Activated CD4-positive, alpha-beta T cell treated with anti-CD3 and anti-CD28 coated beads, Interleukin-2, amount 10 ng/mL, durations not matched to agents 24 days and 14 days (primary cell): ENCODE measurements at places on chromosomes 6 and 20. TPM values are rescaled to one million over a fixed set of nuclear protein-coding genes. Genes with fewer than 3 reads are reported as not detected.

- no peak overlapping the region for H3K27ac ChIP-seq
- peak overlapping the region; percentile 75 for H3K4me3 ChIP-seq
Measured at GRCh38 chr6:133837801-133838349, 51.0 kb upstream of the TCF21 start.

Gene SLC22A1
- 2.2 and 3.1 TPM in 2 replicates for total RNA-seq

- no peaks in the 10 kb centered on the region for H3K27me3 ChIP-seq
- no peaks in the 10 kb centered on the region for H3K36me3 ChIP-seq
- H3K27ac ChIP-seq, result no peak overlapping the region
- no peak overlapping the region for H3K4me3 ChIP-seq
Measured at GRCh38 chr6:72476646-72477045, 145.2 kb upstream of the KCNQ5 start.

- peak within 1 kb of the TSS; percentile 56 for H3K4me3 ChIP-seq
- H3K27me3 ChIP-seq, result peaks cover 12% of the 10 kb centered on the region
- DNase-seq, result peak; percentile 82
- peaks cover 9% of the 10 kb centered on the region for H3K36me3 ChIP-seq
- peaks cover 7% of the 10 kb centered on the region for H3K4me1 ChIP-seq
- peak within 1 kb of the TSS; percentile 16 for H3K27ac ChIP-seq
Measured at GRCh38 chr6:28258877-28259777, at the start of gene NKAPL. Gene NKAPL, plus strand, starts transcription at chr6:28259297. Its CDS starts 75 bp downstream, at chr6:28259372.

GRCh38 chr20:10280018-10280908, 61.6 kb downstream of the SNAP25 start:
- H3K27me3 ChIP-seq, result peaks cover 2% of the 10 kb centered on the region
- H3K4me1 ChIP-seq, result no peaks in the 10 kb centered on the region
- no peak overlapping the region for H3K27ac ChIP-seq
- DNase-seq, result no peak

Gene BMP6
- 0.50 and 0.56 TPM in 2 replicates for total RNA-seq

DNA sequence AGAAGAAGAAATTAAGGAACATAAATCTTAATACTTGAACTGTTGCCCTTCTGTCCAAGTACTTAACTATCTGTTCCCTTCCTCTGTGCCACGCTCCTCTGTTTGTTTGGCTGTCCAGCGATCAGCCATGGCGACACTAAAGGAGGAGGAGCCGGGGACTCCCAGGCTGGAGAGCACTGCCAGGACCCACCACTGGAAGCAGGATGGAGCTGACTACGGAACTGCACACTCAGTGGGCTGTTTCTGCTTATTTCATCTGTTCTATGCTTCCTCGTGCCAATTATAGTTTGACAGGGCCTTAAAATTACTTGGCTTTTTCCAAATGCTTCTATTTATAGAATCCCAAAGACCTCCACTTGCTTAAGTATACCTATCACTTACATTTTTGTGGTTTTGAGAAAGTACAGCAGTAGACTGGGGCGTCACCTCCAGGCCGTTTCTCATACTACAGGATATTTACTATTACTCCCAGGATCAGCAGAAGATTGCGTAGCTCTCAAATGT, 17.1 kb downstream of the IRF4 start:
- H3K4me3 ChIP-seq, result peak overlapping the region; percentile 34
- no peak for DNase-seq
- H3K36me3 ChIP-seq, result peaks cover 97% of the 10 kb centered on the region
- H3K4me1 ChIP-seq, result peaks cover 65% of the 10 kb centered on the region

DNA sequence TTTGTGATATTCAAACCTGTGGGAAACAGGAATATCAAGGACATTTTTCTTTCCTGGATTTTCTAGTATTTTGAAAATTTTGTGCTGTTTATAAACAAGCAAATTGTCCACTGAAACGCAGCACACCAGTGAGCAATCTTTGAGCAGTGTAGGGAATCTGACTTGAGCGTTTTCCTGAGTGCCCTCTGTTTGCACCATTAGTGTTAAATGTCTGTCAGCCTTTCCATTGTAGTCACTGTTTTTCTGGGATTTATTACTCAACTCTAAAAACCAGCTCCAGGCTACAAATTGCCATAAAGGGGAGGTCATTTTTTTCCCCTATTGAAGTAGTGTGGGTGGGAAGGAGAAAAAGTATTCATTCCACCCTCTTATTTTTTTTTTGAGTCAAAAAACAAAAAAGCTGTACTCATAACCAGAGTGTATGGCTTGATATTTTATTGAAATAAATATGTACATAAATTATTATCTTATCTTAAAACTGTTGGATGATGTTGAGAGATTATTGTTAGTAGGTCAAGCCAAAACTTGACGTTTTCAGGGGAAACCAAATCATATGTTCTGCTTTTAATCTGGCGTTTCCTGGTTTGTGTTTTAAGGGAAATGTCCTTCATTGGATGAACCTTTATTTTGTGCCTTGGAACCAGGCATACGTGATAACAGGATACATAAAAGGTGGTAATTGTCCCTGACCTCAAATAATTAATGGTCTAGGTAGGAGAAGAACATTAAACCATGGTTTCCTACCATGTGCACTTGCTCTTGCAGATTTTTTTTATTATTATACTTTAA, 51.8 kb downstream of the TSHZ2 start:
- H3K27ac ChIP-seq, result peak overlapping the region; percentile 85
- H3K4me3 ChIP-seq, result peak overlapping the region; percentile 45
- peaks cover 27% of the 10 kb centered on the region for H3K36me3 ChIP-seq
- no peak for DNase-seq

DNA sequence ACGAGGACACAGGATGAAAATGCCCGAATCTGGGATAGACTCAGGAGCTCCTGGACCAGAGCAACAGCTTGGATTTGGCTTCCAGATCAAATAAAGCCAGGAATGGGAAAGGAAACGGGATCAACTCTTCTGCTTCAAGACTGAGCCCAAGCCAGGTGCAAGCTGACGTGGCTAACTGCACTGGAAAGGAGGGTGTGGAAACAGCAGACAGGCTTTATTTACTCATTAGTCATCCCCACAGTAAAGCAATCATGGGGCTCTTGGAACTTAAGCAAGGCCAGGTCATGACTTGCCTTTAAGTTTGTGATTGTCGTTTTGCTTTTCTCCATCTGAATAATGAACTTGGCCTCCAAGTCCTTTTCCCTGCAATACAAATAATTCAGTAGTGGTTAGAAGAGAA, 45.2 kb downstream of the KIF16B start:
- no peak overlapping the region for H3K27ac ChIP-seq
- no peaks in the 10 kb centered on the region for H3K4me1 ChIP-seq
- peaks cover 12% of the 10 kb centered on the region for H3K36me3 ChIP-seq

Gene DUSP15
- not detected in 2 replicates for total RNA-seq

Gene SNPH
- 1.7 and 1.8 TPM in 2 replicates for total RNA-seq

Gene POFUT1
- 65.7 and 68.1 TPM in 2 replicates for total RNA-seq

- no peak overlapping the region for H3K27ac ChIP-seq
- H3K4me1 ChIP-seq, result peaks cover 24% of the 10 kb centered on the region
- DNase-seq, result peak; percentile 83
- no peaks in the 10 kb centered on the region for H3K27me3 ChIP-seq
- no peaks in the 10 kb centered on the region for H3K36me3 ChIP-seq
Measured at GRCh38 chr20:62409931-62410745, 3.1 kb upstream of the CABLES2 start.

DNA sequence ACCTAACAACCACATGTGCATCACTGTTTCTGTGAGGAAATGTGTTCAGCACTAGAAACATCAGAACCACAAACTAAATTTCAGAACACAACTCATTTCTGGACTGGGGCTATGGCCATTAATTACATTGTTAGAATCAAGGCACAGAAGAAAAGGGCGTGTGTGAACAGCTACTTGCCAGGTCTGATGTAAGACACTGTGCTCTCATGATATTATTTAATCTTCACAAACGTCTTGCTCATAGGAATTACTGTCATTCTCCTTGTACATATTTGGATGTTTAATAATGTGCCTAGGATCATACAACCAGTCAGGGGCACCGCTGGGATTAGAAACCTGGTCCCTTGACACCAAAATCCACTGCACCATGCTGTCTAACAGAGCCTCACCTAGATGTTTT, 14.8 kb downstream of the ADGRF1 start:
- no peak overlapping the region for H3K4me3 ChIP-seq
- DNase-seq, result no peak
- H3K4me1 ChIP-seq, result no peaks in the 10 kb centered on the region
- no peaks in the 10 kb centered on the region for H3K27me3 ChIP-seq

Gene CRISP2
- not detected in 2 replicates for total RNA-seq

DNA sequence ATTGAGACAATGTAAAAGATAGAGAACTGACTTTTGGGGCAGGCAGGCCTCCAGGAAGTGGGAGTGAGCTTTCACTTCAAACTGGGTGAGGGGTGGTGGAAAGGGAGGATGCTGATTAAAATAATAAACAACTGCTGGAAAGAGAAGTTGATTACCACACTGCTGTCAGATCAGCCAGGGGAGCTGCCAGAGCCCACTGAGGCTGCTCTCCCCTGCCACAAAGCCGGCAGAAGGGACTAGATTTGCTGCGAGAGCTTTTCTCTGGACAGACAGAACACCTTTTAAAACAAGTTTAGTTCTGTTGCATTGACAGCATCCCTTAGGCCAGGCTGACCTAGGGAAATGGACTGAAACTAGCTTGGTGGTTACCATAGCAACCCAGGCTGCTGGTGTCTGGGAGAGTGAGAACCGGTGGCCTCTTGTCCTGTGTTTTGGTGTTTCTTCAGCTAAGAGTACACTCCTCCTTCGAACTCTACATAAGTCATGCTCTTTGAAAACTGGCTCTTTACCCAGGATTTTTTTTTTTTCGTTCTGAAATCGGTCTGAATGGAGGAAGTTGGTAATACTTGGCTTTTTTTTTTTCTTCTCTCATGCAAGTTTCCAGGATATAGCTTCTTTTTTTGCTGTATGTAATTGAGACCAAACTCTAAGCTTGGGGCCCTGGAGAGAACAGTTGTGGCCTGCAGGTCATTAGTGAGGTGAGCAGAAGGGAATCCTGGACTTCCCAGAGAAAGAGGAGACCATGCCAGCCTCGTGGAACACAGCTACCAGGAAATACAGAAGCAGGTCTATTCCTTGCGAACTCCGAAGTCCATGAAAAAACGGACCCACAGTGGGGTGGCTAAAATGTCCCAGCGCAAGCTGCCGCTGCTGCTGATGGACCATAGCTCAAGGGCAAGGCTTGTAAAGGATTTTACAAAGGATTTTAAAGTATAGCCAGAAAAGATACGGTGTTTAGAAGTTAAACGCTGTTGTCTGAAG, 374.4 kb downstream of the UTRN start:
- DNase-seq, result peak; percentile 71
- H3K27ac ChIP-seq, result peak overlapping the region; percentile 88
- H3K4me1 ChIP-seq, result peaks cover 24% of the 10 kb centered on the region
- H3K36me3 ChIP-seq, result peaks cover 3% of the 10 kb centered on the region

DNA sequence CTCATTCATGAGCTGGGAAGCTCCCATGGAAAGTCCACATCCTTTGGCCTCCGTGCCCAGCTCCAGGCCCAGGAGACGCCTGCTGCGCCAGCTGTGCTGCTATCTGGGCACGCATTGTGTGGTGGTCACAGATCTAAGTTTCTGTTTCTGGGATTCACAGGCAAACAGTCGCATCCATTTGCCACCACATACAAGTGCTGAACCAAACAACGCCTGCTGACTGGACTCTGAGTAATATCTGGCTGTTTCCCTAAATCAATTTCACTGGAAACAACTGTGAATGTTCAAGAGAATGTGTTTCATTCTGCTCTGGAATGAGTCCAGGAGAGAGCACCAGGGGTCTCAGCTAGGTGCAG, 45.5 kb downstream of the IRF4 start:
- DNase-seq, result no peak
- H3K36me3 ChIP-seq, result peaks cover 6% of the 10 kb centered on the region
- H3K4me3 ChIP-seq, result no peak overlapping the region
- no peaks in the 10 kb centered on the region for H3K27me3 ChIP-seq

Gene CASS4
- 2.8 and 3.1 TPM in 2 replicates for total RNA-seq

DNA sequence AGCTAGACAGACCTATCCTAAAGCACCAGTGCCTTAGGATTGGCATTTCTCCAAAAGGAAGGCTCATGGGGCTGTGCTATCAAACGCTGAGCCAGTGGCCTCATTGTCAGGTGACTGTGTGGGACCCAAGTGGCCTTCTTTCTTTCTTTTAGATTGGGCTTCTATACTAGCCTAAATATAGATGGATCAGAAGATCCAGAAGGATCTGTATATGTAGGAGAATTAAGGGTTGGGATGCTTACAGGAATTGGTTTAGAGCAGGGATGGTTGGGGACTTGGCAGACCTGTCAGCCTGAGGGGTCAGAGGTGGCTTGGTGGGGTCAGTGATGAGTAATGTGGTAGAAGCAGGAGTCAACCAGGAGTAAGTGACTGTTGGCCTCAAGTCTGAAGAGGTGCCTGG, 14.8 kb downstream of the ABT1 start:
- no peak for DNase-seq
- peaks cover 15% of the 10 kb centered on the region for H3K4me1 ChIP-seq
- H3K4me3 ChIP-seq, result no peak overlapping the region

DNA sequence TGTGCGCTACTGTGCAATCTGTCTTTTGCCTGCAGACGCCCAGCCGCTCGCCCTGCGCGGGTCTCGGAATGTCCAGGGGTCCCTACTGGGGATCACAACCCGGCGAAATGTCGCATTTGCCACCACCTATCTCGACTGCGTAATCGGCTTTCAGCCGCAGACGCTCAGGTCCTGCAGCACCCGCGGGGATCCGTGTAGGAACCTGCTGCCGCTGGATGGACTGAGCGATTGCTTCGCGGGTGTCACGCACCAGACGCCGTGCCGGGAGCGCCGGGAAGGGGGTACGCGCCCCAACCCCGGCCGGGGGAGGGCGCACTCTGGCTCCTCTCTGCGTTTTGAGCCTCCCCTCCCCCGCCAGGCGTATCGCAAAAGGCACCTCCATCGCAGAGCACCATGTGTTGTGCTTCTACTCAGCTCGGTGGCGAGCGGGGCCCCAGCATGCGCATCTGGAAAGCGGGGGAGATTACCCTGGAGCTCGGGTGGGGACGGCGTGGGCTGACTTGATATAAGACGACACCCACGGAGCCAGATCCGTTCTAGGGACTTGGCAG, 747 bp upstream of the PTPRA start:
- peaks cover 27% of the 10 kb centered on the region for H3K36me3 ChIP-seq
- H3K27ac ChIP-seq, result peak overlapping the region; percentile 96
- peak; percentile 93 for DNase-seq
- H3K4me1 ChIP-seq, result peaks cover 51% of the 10 kb centered on the region
- peaks cover 2% of the 10 kb centered on the region for H3K27me3 ChIP-seq

DNA sequence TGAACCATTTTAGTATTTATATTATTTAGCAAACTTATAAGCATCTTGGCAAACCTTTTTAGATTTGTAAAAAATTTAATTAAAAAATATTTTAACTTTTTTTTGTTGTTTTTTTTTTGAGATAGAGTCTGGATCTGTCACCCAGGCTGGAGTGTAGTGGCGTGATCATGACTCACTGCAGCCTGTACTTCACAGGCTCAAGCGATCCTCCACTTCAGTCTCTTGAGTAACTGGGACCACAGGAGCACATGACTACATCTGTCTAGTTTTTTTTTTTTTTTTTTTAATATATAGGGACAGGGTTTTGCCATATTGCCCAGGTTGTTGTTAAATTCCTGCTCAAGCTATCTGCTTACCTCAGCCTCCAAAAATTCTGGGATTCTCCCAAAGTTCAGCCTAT, 161.1 kb downstream of the EYS start:
- no peaks in the 10 kb centered on the region for H3K36me3 ChIP-seq
- H3K27me3 ChIP-seq, result no peaks in the 10 kb centered on the region
- no peak overlapping the region for H3K27ac ChIP-seq
- DNase-seq, result no peak
- no peaks in the 10 kb centered on the region for H3K4me1 ChIP-seq
- H3K4me3 ChIP-seq, result no peak overlapping the region

- no peaks in the 10 kb centered on the region for H3K36me3 ChIP-seq
- H3K27ac ChIP-seq, result no peak overlapping the region
- DNase-seq, result no peak
- no peaks in the 10 kb centered on the region for H3K4me1 ChIP-seq
- H3K4me3 ChIP-seq, result no peak overlapping the region
- no peaks in the 10 kb centered on the region for H3K27me3 ChIP-seq
Measured at GRCh38 chr6:15929685-15930084, 199.2 kb upstream of the MYLIP start.

GRCh38 chr20:14488756-14489479, 151.5 kb upstream of the FLRT3 start:
- H3K4me3 ChIP-seq, result no peak overlapping the region
- H3K4me1 ChIP-seq, result no peaks in the 10 kb centered on the region
- no peak overlapping the region for H3K27ac ChIP-seq
- no peaks in the 10 kb centered on the region for H3K36me3 ChIP-seq
- no peak for DNase-seq
